ENCODE measurements at places on chromosomes 3 and 15.

DNA sequence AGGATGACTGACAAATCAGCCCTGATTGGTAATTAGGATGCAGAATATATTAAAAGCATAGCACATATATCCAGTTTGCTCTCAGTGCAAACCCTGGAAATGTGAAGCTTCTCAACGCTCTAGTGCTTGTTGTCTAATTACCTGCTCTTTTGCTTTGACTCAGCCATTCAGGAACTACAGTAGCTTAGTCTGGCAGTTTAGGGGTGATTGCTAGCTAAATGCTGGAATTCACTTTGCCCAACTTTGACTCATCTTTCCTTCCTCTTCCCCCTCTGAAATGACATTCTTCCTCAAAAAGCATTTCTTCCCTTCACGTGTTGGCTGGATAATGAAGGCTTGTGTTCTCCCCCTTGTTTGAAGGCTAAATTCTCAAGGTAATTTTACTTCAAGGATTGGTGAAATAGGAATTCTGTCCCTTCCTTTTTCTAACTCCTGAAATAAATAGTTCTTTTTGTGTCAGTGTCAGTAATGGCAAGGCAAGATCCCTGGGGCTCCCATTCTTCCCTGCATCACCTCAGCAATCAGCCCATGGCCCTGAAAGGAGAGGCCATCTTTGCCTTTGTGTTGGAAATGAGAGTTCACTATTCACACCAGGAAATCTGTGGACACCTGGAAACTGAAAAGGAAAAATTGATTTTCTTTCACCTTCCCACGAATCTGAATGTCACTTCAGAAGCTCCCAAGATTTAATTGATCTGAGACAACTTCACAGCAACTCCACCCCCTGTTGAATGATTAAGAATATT is 103.6 kb downstream of the ECT2 start:
- DNase-seq = no peak

DNA sequence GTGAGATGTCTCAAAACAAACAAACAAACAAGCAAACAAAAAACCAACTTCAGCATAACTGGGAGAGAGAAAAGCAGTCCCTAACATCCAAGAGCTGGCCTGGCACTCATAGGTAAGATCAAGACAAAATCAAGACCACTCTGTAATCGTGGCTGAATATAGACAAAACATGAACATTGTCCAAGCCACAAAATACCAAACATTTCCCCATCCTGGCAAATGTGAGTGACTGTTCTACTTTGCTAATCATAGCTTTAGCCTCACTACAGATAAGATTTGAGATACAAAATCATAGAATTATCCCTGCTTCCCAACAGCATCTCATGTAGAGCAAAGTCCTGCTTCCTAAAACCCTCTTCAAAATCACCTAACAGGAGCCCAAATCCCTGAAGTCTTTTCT is 116.7 kb upstream of the PRTG start:
- no peak for DNase-seq

DNA sequence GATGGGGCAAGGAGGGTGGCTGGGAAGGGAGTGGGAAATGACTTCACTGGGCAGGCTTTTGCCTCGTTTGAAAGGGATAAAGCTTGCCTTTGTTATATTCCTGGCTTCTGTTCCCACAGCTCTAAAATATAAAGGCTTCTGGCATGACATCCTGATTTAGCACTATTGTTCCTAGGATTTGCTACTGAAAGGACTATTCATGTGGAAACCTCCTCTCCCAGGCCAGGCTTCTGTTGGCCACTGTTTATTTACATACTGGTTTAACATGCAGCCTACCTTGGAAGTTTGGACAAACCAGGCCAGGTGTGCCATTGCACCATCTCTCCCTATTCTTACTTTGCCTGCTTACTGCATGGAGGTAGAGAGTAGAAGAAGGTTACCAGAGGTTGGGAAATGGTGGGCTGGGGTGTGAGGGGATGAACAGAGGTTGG is 2.4 kb upstream of the LMCD1 start:
- no peak for DNase-seq

- DNase-seq = no peak
Measured at GRCh38 chr3:128392818-128393544, 73.7 kb downstream of the DNAJB8 start.

DNA sequence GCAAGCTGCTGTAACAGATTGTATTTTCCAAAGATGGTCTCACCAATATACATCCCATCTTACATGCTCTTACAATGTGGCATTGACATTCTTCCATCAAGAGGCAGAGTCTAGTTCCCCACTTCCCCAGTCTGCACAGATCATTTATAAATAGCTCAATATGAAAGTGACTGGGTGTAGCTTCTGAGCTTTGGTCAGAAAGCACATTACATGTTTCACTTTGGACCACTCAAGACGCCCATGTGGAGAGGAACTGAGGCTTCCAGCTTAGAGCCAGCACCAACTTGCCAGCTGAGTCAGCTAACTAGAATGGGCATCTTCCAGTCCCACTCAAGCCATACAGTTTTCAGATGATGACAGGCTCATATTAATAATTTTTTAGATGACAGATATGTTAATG is 45.5 kb downstream of the GREM1 start:
- no peak for DNase-seq

DNA sequence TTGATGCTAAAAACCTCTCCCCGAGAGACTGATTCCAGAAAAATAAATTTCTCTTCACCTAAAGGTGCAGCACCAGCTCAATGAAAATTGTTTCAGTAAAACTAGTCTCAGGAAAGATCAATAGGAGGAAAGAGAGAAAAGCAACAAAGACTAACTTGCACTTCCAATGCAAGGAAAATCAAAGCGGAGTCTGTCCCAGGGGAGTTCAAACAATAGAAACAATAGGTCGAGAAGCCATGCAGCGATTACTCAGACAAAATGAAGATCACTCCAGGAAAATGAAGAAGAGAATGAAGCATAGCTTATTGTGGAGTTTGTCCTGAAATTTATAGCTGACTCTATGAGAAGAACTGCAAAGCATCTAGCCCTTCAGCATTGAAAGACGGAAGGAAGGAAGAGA is 105.1 kb upstream of the FRMD4B start:
- no peak for DNase-seq

GRCh38 chr3:146342989-146343388 is 92.1 kb upstream of the PLSCR4 start:
- no peak for DNase-seq

DNA sequence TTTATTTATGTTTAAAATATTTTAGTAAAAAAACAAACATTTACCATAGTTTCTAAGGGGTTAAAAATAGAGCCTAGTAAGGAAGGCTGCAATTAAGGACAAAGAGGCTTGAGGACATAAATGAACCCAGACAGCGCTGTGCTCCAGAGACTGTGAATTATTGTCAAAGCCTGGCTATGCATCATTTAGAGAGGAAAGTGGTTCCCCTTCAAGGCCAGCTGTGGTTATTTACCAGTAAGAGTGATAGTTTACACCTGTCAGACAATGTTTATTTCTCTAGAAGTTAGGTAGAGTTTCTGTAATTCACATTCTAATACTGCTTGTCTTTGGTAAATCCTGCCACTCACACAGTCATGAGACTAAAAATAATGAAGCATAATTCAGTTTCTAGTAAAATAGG is 32.4 kb upstream of the PIK3R4 start:
- DNase-seq = no peak

DNA sequence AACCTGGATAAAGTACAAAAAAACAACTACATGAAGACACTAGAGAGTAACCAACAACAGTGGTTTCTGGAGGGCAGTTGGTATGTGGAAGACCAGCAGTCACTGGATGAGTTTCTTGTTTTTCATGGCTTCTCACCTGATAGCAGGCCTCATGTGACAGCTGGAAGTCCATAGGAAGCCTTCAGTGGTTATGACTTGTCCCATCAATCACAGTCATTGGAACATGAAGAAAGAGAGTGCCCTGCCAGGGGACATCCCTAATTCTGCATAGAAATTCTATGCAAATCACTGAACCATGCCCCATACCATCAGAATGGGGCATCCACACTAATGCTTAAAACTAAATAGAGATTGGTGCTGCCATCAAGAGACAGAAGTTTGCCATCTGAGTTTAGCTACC is 81.6 kb downstream of the AKAP13 start:
- DNase-seq = no peak

DNA sequence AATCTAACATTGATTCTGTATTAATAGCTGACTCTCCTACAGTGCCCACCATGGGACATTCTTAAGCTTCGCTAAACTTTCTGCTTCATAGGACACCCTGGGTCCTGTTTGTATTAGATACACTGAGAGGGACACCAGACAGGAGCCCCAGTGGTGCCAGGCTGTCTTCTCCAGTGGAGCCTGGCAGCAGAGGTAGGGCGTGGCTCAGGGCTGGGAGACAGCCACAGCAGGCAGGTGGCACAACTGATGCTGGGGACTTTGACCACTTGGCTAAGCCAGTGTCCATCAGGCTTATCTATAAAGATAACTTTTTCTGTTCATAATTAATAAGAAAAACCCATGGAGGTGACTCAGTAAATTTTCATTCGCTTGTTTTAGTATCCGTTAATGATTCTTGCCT is 21.8 kb downstream of the NIPA1 start:
- DNase-seq = no peak

GRCh38 chr15:62512904-62513303 is 347.8 kb upstream of the C2CD4B start:
- DNase-seq = no peak

- no peak for DNase-seq
Measured at GRCh38 chr3:105513886-105514285, 147.2 kb downstream of the ALCAM start.

DNA sequence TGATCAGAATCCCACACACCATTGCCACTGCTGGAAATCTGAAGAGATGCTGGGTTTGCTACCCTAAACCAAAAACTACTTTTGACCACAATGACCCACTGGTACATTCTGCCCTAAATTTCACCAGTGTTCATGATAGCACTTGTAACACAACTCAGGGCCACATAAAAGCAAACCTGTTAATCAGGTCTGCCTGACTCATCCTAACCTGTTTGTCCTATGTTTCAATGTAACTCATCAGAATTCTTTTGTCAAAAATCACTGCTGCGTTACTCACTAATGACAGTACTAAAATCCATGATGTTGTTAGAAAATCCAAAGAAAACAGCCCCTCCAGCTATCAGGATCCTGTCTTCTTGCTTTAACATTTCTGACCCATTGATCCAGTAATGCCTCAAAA is 55.6 kb upstream of the XCR1 start:
- DNase-seq = no peak

GRCh38 chr3:193253986-193254660 is 13.1 kb downstream of the PLAAT1 start:
- no peak for DNase-seq

- no peak for DNase-seq
Measured at GRCh38 chr3:170418422-170419398, at the start of gene CLDN11. Gene CLDN11 (plus strand): TSS chr3:170418868. CDS start chr3:170419067, 199 bp downstream.

DNA sequence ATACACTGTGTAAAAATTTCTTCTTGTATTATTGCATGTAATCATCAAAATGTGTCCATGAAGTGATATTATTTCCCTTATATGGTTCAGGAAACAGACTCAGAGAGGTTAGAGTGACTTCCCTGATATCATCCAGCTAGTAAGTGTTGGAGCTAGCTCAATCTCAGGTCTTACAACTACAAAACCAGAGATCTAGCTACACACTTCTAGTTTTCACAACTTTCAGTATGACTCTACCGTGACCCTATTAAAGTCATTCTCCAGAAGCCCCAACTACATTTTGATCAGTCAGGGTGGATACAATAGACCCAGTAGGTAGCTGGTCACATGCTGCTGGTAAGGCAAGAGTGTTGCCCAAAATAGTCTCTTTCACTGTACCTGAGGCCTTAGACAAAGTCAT is 165.3 kb downstream of the GOLIM4 start:
- DNase-seq = no peak

DNA sequence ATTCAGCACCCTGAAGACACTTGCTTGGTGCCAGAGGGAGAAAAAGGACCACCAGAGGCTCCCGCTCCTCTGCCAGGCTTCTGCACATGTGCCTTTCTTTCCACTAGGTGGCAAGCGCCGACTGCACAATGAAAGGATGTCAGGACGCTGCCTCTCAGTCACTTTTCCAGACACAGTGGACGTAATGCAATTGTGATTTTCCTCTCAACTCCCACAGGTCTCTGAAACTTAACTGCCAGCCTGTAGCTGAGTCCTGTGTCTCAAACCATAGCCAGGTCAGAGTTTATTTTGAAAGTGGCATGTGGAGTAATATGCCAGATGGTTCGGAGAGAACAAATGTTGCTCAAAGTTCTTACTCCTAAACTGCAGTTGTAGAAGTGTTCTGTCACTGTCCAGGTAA is 162.9 kb downstream of the ITPR1 start:
- DNase-seq = no peak

DNA sequence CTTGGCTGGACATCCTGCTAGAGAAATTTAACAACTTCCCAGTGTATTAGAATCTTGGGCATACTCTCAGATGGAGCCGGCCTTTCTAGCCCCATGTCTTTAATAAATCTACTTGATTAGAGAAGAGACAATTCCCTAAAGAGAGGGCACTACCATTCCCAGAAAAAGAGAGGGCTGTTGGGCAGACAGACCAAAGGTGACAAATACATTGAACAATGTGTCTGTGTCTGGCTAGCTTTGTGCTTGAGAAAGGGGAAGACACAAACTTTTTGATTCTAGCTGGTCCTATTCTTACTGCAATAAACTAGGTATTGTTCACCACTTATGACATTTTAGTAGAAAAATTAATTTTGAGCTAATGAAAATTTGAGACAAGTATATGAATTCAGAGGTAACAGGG is 57.7 kb downstream of the DUT start:
- no peak for DNase-seq
